Renal cortex interstitium (tissue), 15 donors: ENCODE measurements at places on chromosomes 3 and 15. TPM values are rescaled to one million over a fixed set of nuclear protein-coding genes. Genes with fewer than 3 reads are reported as not detected.

GRCh38 chr15:82047453-82048400 is 1.9 kb upstream of the MEX3B start:
- DNase-seq, result no peak

DNA sequence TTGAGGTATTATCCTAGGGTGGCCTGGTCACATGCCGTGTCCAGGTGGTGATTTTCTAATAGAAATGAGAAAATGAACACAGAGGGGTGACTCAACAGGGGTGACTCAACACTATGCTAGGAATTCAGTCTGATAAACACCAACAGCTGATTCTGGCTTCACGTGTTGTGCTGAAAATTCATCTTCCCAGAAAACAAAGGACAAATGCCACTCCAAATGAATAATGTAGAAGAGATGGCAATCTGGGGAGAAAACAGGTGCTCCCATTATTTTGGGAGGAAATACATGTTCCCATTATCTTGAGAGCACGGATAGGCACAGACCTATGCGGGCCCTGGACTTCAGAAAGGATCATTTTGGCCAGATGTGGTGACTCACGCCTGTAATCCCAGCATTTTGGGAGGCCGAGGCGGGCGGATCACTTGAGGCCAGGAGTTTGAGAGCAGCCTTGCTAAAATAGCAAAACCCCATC is 101.2 kb upstream of the MEX3B start:
- DNase-seq, result no peak

- no peak for DNase-seq
These were observed 55.3 kb upstream of the P2RY1 start for GRCh38 chr3:152779653-152780052.

DNA sequence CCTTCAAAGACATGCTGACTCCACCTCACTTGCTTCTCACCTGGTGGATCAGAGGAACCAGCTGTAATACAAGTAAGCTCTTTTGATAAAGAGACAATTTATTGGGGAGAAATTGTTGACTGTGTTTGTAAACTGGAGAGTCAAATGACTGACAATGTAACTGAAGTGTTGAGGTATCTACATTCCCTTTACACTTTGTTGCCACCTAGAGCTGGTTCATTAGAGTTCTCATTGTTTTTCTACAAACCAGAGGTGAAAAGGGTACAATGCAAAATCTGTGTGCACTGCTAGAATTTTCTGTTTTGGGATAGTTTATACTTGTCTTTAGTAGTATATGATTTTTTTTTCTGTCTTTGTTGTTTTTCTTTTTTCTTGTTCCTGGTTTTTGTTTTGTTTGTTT is 8.7 kb upstream of the LRRC58 start:
- no peak for DNase-seq

DNA sequence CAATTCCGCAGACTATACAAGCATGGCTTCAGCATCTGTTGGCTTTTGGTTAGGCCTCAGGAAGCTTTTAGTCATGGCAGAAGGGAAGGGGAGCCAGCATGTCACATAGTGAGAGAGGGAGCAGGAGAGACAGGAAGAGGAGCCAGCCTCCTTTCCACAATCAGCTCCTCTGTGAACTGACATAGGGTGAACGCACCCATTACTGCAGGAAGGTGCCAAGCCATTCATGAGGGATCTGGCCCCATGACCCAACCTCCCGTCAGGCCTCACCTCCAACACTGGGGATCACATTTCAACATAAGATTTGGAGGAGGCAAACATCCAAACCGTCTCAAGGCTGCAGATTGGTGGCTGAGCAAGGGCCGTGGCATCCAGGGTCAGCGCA is 106.3 kb downstream of the LRRK1 start:
- no peak for DNase-seq

Gene CTXN2
- polyA plus RNA-seq, result not detected

Gene ITGB5
- 104 TPM for polyA plus RNA-seq

Gene RHCG
- polyA plus RNA-seq, result 2.0 TPM
